ENCODE measurements at places on chromosomes 12 and 14.

- DNase-seq = no peak
Observed at GRCh38 chr12:116870306-116870705, 10.9 kb downstream of the HRK start.

GRCh38 chr12:21992823-21993222, 51.6 kb upstream of the ABCC9 start:
- no peak for DNase-seq

- DNase-seq = no peak
Observed at GRCh38 chr12:132433641-132434395, 56.1 kb upstream of the FBRSL1 start.

GRCh38 chr14:51738754-51739153, 87.0 kb downstream of the FRMD6 start:
- no peak for DNase-seq

GRCh38 chr12:122963941-122964265, 2.4 kb downstream of the ABCB9 start:
- no peak for DNase-seq

DNA sequence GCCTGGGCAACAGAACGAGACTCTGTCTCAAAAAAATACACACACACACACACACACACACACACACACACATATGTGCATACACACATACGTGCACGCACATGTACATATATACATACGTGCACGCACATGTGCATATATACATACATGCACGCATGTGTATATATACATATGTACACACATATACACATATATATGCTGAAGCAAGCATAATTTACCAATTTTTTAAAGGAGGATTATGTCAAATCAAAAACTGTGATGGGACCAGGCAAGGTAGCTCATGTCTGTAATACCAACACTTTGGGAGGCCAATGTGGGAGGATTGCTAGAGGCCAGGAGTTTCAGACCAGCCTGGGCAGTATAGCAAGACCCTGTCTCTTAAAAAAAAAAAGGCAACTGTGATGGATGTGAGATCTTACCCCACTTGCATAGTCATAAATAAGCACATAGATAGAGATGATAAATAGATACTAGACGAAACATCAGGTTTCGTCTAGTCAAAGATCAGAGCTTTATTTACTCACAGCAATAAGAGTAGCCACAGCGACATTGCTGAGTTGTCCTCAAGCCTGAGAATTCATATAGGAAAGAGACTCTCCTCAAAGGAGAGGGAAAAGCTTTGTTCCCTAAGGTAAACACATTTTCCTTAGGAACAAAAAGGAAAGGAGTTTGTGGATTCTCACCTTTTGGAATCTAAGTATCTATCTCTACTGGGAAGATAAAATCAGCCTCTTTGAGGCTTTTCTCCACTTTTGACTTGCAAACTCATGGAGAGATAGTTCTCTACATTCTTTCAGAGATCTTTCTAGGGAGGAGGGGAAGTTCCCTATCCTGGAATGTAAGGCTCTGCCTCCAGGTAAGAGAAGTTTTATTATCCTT, 74.7 kb upstream of the AMN1 start:
- DNase-seq = no peak
